ENCODE measurements at places on chromosomes 3 and 15.
A peak's percentile ranks its signal among the peaks of the same experiment; 100 is the strongest.

DNA sequence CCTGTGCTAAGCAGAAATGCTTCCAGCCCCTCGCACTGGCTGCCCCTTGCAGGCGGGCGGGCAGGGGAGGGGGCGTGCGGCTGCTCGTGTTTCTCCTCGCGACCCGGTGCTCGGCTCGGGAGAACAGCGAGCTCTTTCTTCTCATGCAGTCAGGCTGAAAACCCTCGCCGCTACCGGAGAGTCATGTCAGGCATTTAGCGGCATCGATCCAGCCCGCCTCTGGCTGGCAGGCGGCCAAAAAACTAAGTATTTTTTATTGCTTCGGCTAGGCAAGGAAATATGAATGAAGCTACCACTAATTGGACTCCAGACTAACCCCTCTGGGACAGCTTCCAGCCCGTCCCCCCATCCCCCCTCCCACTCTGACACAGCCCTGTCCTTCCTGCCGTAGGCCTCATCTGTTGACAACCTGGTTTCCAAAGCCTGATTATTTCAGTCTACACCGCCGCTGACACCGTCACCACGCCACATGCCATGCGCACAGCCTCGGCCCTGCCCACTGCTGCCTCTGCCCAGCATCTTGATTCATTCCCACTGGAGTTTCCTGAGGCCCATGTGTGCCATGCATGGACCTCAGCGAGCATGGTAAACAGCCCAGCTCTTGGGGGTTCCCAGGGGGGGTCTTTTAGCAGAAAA lies 35.3 kb downstream of the TLE3 start:
- no peak for DNase-seq

GRCh38 chr3:197432384-197433127 lies 123.2 kb downstream of the BDH1 start:
- DNase-seq, result no peak

DNA sequence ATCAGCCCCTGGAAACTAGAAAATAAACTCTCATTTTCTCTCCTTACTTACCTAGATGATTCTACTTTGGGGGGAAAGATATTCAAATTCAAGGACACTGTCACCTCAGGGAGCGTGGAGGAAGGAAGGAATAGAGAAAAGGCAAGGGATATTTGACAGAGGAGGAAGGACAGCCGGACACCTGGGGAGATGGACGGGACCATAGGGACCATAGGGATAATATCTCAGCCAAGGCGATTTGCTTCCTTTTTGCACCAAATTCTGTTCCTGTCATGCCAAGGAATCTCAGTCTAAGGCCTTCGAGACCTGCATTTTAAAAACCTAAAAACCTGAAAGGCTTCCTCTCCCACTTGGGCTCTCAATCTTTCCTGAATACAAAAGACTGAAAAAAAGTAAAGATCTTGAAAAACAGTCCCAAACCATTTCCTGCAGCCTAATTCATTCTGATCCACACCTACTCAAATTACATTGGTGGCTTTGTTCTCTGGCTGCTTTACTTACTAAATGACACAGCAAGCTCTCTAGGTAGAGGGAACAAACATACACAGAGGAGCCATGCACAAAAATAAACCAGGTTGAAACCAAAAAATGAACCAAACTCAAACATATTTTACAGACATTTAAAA lies 73.9 kb upstream of the SLC24A5 start:
- DNase-seq, result no peak

GRCh38 chr3:156516961-156517360 lies 38.0 kb downstream of the SSR3 start:
- no peak for DNase-seq

DNA sequence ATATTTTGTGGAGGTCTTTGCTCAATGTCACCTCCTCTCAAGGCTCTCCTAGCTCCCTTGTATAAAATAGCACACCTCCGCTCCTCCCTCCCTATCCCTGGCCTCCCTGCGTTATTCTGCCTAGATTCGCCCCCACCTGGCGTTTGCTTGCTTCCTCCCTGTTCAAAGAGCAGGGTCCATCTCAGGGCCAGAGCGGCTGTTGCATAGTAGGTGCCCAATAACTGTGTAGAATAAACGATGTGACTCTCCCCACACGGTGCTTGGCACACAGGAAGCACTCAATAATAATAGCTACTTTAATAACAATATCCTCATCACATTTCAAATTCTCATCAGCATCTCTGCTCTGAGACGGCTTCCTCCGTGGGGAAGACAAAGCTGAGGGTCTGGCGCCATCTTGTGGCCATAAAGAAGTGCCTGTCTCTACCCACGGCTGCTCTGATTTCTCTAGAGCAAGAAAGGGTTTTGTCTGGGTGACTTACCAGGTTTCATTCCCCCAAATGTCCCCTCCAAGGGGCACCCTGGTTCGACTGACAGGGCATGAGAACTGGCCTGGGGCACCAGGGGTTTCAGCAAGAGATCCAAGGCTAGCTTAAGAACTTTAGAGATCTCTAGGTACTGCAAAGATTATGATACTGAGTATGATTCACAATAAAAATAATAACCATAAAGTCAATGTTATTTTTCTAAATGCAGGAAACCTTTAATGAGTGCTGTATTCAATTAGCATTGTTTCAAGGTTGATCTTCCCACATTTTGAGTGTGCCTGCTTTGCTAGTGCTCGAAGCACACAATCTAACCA lies 16.1 kb downstream of the CD276 start:
- peak; percentile 67 for DNase-seq

DNA sequence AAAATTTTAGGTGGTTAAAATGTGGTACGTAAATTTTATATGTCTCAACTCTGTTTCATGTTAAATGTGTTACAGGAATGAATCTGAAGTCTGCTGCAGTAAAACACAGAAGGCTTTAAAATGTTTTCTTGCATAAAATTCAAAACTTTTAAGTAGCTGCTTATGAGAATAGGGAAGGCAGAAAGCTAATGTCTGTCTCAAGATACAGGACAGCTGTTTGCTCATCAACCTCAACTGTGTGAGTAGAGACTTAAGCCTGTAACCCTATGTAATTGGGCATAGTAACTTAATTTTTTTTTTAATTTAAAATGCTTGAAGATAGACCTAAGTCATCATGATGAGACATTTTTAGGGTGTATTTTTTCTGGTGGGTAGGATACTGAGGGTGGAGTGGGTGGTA lies 38.9 kb downstream of the ZFAND6 start:
- DNase-seq, result no peak

DNA sequence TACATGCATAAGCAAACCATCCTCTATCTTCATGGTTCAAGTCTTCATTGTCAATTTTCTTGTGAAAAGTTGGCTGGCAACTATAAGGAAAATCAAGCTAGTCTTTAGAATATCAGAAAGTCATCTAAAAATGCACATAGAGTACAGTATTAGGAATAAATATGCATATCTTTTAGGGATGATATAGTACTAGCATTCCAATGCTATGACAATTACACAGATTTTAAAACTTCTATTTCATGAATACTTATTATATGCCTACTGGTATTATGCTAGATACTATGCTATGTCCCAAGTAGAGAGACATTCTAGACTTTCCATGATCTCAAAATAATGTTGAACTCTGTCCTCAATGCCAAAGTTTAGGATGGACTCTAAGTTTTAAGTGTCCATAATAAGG lies 81.3 kb upstream of the NAALADL2 start:
- DNase-seq, result no peak

- no peak for DNase-seq
Observed at GRCh38 chr3:127036209-127037020, 53.5 kb downstream of the PLXNA1 start.

- no peak for DNase-seq
Observed at GRCh38 chr15:74376825-74377581, 9.6 kb upstream of the CYP11A1 start.

- no peak for DNase-seq
Observed at GRCh38 chr3:107796791-107797190, 274.0 kb downstream of the BBX start.
